HT1080 (cell line): ENCODE measurements at places on chromosomes 2 and 18. TPM values are rescaled to one million over a fixed set of nuclear protein-coding genes. Genes with fewer than 3 reads are reported as not detected.
A peak's percentile ranks its signal among the peaks of the same experiment; 100 is the strongest.

The ABCG5 gene
- total RNA-seq = not detected in 2 replicates

The MARCHF4 gene
- 24.1 and 27.8 TPM in 2 replicates for total RNA-seq

The IL1R1 gene
- total RNA-seq = 0.40 and 0.43 TPM in 2 replicates

The NYAP2 gene
- total RNA-seq = not detected in 2 replicates

The CCDC85A gene
- 0.19 TPM in 1 of 2 replicates, not detected in the other for total RNA-seq

The GPR35 gene
- 0.05 TPM in 1 of 2 replicates, not detected in the other for total RNA-seq

The MYO7B gene
- 1.1 and 1.3 TPM in 2 replicates for total RNA-seq

The CAPN14 gene
- total RNA-seq = 0.03 and 0.24 TPM in 2 replicates

The EMILIN1 gene
- 0.45 and 1.1 TPM in 2 replicates for total RNA-seq

The KCNJ3 gene
- 0.37 TPM in 1 of 2 replicates, not detected in the other for total RNA-seq

GRCh38 chr2:204670124-204670523, 124.8 kb downstream of the PARD3B start:
- DNase-seq = no peak

- DNase-seq = no peak
Measured at GRCh38 chr2:215948051-215948450, 65.3 kb downstream of the MREG start.

- DNase-seq = no peak
Measured at GRCh38 chr2:225011585-225011984, 30.7 kb downstream of the DOCK10 start.

- no peak for DNase-seq
Measured at GRCh38 chr2:26076001-26076587, 42.2 kb downstream of the RAB10 start.

GRCh38 chr2:238950551-238950950, 102.7 kb downstream of the TWIST2 start:
- no peak for DNase-seq

GRCh38 chr18:80247393-80247841, at the start of gene PARD6G:
TSS of gene PARD6G (minus strand) at chr18:80247514. CDS start at chr18:80247348, 166 bp downstream.
- peak; percentile 29 for DNase-seq

GRCh38 chr18:47526147-47526546, 274.7 kb upstream of the SKOR2 start:
- DNase-seq = no peak

- no peak for DNase-seq
Measured at GRCh38 chr2:62240546-62240945, 44.6 kb downstream of the B3GNT2 start.

DNA sequence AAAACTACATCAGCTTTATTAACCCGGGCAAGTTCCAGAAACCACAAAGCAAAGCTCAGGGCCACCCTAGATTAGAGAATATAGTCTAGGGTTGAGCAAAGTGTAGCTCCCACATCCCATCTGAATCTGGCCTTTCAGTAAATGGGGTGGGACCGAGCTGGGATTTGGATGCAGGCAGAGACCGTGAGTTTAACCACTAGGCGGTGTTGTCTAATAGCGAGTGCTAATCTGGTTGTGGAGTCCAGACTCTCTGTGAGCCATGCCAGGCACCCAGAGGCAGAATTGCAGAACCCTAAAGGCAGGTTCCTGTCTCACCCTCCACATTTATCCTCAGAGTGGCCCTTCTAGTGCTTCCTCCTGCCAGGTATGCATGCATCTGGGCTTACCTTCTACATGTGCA, 435.9 kb downstream of the TSN start:
- peak; percentile 65 for DNase-seq

GRCh38 chr18:56487801-56488200, 150.6 kb downstream of the TXNL1 start:
- DNase-seq = no peak

DNA sequence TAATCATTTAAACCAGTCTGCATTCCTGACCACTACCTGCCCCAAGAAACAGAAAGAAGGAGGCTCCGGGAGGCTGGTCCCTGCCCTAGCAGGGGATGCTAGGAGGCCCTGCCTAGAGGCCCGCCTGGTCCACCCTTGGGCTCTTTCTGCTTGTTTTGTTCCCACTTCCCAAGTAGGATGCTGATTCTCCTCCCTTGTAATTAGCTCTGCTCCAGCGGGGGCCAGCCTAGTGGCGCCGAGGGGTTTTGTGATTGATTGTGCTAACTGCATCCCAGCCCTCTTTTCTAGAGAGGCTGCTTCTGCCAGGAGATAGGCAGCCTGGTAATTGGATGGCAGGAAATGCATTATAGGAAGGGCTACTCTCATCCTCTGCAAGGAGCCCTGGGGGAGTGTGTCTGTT, 220.0 kb downstream of the LOXHD1 start:
- no peak for DNase-seq

- no peak for DNase-seq
Measured at GRCh38 chr2:70094978-70095719, 7.9 kb downstream of the PCBP1 start.

- DNase-seq = peak; percentile 31
Measured at GRCh38 chr18:74476140-74476539, 19.0 kb upstream of the DIPK1C start.

GRCh38 chr2:96146881-96147592, 1.8 kb upstream of the DUSP2 start:
- DNase-seq = no peak

GRCh38 chr2:171837736-171838135, 56.3 kb downstream of the SLC25A12 start:
- no peak for DNase-seq

GRCh38 chr2:11368059-11368572, 23.7 kb upstream of the ROCK2 start:
- DNase-seq = no peak

DNA sequence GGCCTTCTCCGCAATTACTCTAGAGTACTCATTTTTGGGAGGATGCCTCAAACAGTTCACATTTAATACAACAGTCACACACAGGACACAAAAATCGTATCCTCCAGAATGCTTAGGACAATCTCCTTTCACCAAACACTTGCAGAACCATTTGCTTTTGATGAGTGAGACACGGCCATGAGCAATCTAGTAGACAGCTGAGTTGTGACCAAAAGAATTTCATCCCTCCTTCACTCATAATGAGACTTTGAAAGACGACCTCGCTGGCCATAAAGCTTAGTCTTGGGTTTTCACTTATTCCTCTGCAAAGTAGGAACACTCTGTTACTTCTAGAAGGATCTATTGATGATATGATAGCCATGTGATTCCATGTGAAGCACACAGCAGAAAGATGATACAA, 87.5 kb upstream of the SLC35G4 start:
- DNase-seq = no peak

DNA sequence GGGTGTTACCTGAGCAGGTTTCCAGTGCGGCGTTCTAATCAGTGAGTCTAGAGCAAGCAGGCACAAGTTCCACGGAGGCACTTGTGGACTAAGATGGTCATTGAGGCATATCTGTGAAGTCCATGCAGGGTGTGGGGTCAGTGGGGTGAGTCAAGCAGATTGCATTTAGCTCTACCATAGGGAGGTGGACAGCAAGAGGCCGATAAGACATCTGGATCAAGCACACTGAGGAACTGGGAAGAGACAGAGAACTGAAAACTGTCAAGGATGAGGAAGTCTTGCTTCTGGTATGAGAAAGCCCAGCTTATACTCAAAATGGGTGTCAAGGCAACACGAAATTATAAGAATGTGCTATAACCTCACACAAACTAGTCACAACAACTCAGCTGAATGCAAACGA, 61.2 kb upstream of the SLC39A10 start:
- no peak for DNase-seq

GRCh38 chr2:216695401-216695821, at the start of gene IGFBP5:
TSS of gene IGFBP5 (minus strand) at chr2:216695549. CDS start at chr2:216694775, 774 bp downstream.
- DNase-seq = peak; percentile 36

- DNase-seq = no peak
Measured at GRCh38 chr2:75675908-75676307, 29.3 kb downstream of the MRPL19 start.

- no peak for DNase-seq
Measured at GRCh38 chr2:19035238-19035637, 323.2 kb downstream of the OSR1 start.

- no peak for DNase-seq
Measured at GRCh38 chr2:85246348-85246747, 81.4 kb downstream of the TGOLN2 start.

DNA sequence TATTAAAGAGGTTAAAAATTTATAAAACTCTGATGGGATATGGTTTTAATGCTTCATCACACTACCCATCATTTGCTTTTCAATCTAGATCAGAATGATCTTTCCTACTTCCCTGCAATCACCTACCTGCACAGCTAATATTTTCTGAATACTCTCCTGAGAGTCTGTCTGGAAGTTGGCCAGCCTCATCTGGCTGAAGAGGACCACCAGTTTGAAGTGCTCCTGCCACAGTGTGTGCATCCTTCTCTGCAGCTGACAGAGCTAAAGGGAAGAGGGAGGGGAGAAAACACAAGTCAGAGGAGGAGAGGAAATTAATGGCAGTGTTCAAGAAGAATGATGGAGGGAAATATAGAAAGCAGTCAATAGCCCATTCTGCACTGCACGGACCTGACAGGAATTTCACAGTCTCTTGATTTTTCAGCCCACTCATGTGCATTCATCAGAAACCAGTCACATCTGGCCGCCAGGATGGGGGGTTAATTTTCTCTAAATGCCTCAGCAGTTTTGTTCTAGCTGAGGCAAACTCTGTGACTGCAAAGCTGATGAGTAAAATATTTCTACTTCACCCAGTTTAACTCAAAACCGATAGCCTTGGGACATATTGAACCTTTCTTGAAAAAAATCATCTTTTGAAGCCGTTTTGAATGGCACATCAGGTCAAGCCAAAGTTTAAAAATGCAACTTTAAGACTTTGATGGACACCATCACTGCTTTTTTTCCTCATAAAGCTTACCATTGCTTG, 201.8 kb upstream of the KLHL14 start:
- DNase-seq = no peak

GRCh38 chr2:122209377-122209776, 453.9 kb downstream of the TSN start:
- no peak for DNase-seq

GRCh38 chr18:22844190-22844589, 88.9 kb upstream of the RBBP8 start:
- peak; percentile 50 for DNase-seq

GRCh38 chr2:238784671-238785527, 63.0 kb upstream of the TWIST2 start:
- DNase-seq = peak; percentile 32

DNA sequence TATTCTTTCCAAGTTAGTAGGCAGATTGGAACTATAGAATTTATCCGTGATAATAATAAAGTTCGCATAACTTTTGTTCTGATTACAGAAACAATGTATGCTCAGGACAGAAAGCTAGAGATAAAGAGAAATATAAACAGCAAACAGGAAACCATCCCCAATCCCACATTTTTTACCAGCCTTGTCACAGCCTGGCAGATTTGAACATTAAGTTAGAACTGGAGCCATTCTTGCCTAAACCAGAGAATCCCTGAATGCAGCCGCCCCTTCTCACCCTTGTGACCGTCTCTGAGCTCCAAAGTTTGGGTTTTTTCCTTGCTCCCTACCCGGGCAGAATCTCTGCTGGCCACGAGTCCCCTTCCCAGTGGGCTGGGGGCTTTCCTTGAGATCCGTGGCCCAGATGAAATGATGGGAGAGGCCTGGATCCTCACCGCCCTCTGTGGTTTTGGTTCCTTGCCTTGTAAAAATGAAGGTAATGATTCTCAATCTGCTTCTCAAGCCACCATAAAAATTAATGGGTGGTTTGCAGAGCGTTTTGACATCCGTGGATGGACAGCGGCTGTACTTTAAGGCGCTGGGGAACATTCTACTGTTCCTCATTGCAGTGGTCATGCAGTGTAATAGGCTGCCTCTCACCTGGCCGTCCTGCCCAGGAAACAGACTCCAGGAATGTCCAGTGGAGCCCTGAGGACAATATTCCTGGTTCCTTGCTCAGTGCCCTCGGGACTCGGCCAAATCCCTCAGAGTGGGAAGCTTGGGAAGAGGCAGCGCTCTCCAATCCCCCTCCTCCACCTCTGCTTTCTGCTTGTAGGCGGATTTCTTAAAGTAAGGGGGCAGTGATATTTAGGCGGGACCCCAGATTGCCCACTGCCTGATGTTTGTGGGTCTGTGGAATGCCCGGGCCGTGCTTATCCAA, 1.6 kb downstream of the SH3BP4 start:
- DNase-seq = peak; percentile 15

DNA sequence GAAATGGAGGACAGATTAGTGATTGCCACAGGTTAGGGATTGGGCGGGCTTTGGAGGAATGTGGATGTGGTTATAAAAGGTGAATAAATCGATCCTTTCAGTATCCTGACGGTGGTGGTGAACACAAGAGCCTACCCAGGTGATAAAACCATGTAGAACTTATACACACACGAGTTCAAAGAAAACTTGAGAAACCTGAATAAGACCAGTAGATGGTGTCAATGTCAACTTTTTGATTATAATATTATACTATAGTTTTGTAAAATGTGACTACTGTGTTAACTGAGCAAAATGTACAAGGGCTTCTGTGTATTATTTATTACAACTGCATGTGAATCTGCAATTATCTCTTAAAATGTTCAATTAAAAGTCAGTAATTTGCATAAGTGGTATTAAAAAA, 136.3 kb downstream of the ERBB4 start:
- DNase-seq = no peak

DNA sequence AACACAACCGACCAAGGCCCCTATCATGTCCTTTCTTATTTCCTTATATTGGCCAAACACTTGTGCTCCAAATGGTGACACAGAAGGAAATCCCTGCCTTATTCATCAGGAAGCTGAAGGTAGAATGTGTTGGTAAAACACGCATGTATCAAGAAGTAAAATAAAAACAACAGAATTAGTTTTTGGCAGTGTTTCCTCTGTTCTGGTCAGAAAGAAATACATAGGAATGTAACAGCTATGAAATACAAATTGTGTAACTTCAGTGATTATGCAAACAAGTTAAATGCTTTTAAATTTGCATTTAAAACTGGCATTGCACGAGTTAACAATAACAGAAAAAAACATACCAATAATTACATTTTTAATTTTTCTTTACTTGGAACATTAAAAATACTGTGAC, 19.3 kb downstream of the ST6GAL2 start:
- DNase-seq = no peak
